Renal cortical epithelial cell (primary cell): ENCODE measurements at places on chromosomes 11 and 22.
A peak's percentile ranks its signal among the peaks of the same experiment; 100 is the strongest.

GRCh38 chr11:123249354-123249753 lies 54.3 kb upstream of the CLMP start:
- DNase-seq, result peak; percentile 13

DNA sequence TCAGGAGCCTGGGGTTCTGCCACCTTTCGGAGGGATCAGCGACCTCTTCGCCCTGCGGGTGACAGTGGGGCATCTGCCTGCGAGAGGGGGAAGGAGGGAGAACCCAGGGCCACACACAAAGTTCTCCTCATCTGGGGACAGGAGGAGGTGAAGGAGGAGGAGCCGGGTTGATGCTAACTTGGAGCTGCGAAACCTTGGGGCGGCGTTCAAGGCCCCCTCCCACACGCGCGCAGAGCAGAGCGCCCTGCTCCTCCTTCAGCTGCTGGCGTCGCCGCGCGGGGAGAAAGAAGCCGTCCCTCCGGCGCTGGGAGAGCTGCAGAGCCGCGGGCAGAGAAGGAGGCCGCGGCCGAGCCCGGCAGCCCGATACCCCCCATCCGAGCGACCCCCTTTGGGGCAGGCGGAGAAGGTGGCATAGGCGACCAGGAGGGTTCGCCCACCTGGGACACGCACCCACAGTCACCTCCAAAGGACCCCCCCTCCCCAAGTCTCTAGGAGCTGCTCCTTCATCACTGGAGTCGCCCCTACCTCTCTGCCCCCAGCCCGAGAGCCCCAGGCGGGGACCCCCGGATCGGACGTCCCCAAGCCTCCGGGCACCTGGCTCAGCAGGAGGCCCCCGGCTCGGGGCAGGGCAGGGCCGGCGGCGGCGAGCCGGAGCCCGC lies at the start of gene RASD2:
Gene RASD2 (plus strand): TSS at position 237 of the 659 bp plus-strand sequence. CDS start 5,979 bp downstream, outside the sequence.
- no peak for DNase-seq

DNA sequence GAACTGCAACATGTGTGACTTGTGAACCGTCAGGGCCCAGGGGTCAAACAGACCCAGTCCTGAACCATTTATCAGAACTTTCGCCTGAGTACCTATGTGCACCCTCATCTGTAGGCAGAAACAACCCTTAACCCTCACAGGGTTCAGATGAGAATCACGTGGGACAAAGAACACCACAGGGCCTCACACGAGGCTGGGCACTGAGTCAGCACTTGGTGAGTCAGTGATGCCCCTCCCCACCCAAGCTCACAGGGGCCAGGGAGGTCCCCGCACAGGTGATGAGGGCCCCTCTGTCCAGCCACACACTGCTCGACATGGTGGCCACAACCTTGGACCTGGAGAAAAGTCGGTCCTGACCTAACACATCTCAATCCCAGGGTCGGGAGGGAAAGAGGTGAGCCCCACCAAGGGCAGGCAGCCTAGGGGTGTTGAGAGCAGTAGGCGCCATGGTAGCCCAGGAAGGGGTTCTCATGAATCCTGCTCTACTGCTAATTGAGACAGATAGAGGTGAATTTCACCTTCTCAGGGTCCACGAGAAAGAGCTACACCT lies 176.4 kb downstream of the SHANK2 start:
- peak; percentile 34 for DNase-seq

DNA sequence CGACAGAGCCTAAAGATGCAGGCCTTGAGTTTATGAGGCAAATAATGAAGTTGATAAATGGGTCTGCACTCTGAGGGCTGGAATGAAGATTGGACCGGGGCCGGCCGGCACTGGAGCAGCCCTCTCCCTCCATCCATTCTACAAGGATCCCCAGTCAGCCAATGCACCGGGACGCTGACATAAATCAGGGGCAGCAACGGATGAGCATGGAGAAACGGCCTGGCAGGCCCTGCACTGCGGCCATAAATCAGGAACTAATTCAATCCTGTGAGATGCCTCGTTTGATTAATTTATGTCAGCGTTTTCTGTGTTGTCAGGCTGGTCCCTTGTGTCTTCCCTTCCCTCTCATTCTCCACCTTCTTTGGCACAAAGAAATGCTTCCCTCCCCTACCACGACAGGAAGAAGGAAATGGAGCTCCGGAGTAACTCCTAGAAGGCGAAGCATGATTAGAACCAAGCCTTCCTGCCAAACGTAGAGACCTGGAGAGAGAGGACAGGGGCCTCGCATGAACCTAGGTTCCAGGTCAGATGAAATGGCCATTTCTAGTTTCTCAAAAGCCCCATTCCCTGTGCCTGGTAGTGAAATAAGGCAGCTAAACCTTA lies 358.4 kb downstream of the OPCML start:
- no peak for DNase-seq

DNA sequence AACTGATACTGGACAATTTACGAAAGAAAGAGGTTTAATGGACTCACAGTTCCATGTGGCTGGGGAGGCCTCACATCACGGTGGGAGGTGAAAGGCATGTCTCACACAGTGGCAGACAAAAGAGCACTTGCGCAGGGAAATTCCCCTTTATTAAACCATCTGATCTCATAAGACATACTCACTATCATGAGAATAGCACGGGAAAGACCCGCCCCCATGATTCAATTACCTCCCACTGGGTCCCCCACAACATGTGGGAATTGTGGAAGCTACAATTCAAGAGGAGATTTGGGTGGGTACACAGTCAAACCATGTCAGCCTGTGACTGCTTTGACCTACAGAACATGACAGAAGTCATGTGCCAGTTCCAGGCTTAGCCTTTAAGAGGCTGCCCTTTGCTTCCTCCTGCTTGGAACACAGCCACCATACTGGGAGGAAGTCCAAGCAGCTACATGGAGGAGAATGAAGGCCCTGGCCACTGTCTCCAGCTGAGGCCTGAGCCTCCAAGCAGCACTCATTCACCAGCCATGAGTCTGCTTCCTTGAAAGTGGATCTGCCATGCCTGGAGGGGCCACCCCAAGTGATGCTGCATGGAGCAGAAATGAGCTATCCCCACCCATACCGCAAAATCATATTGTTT lies 10.9 kb upstream of the GAL start:
- no peak for DNase-seq

DNA sequence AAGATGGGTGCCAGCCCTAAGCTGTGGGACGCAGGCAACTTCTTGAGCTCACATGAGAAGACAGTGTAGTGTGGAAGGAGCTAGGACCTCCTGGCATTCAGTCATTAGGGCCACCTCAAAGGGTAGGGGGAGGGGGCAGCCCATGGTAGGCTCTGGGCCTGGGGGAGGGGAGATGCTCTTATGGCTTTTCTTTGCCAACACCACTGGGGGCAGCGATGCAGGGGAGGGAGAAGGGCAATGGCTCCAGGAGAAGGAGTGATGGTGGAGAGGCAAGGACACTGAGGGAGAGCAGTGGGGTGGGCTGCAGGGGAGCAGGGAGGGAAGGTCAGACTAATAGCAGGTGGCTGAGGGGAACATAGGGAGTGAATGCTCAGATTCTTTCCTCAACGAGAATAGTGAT lies 63.3 kb upstream of the SUSD2 start:
- no peak for DNase-seq

GRCh38 chr11:131518305-131518838 lies 148.0 kb downstream of the NTM start:
- no peak for DNase-seq

DNA sequence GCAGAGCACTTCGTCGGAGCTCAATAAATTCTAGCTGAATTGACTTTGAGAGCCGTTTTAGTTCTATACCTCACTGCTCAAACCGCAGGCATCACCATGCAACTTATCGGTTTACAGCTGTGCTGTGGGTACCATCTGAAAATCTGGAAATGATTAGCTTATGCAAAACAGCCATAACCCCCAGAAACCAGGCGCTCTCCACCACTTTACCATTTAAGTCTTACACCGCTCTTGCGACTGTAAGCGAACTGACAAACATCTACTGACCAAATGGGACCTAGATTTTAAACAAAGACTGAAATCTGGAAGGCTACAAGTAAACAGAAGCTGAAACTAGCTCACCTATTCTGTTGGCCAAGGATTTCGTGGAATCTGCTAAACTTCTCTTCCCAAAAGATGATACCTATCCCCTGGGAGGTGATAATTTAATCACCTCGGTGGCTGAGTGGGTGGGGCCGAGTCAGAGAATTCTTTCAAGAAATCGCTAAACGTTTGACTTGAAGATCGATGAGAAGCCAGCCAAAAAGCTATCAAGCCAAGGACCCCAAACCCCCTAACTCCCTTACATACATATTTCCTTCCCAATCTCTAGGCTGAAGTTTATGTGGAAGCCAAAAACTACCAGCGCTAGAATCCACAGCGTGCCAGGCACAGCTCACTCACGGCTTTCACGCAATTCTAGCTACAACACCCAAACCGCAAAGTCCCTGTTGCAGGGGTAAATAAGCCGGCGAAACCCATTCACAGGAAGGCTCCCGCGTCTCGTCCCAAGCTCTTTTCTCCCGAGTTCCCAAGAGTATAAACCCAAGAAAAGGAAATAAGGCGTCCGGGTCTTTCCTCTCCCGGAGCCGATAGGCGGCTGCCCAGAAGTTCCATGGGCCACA lies 644 bp downstream of the SPTY2D1 start:
- DNase-seq, result peak; percentile 21

- no peak for DNase-seq
Measured at GRCh38 chr11:123597859-123598258, 56.6 kb downstream of the SCN3B start.
